ENCODE measurements at places on chromosomes 11 and 22.

DNA sequence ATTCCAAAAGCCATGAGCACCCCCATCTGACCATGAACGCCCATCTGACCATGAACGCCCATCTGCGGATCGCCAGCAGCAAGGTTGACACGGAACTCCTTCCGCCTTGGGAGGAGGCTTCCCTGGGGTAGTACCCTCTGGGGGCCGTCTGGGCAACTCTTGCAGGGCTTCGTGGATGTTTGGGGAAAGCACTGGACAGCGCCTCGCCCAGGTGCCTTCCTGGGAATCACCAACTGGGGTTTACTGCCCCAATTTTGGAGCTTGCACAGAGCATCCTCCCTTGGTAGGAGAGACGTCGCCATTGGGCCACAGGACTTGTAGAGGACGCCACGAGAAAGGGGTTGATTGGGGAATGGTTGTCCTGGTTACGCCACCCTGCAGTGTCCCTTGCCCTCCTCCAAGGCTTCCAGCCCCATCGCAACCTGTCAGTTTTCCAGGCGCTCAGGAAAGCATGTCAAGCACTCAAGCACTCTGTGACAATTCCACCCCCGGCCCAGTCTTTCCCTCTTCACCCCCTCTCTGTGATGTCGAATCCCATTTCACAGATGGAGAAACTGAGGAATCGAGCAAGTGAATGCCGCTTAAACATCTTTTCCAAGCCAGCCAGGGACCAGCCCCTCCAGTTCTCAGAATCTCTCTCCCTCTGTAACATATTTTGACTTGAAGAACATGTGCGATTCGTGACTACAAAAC is 914 bp upstream of the PRDM11 start:
- peak; percentile 39 for DNase-seq

- no peak for DNase-seq
Measured at GRCh38 chr22:50700387-50701075, 27.9 kb downstream of the SHANK3 start.

- no peak for DNase-seq
Measured at GRCh38 chr11:71991494-71991893, 7.2 kb upstream of the IL18BP start.

DNA sequence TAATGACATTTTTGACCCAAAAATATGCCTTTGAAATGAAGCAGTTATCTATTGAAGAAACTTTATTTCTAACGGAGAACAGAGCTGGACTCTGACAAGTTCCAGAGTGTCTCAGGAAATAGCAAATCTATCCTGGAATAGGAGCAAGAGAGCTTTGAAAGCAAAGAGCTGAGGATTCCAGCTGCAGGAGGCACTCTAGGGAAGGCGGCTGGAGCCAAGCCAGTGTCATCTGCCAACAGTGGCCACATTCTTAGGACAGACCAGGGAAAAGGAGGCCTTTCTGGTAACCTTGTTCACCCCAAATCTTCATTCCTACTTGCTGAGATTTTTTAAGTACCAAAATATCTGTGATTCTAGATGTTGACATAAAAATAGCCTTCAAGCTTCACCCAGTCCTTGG is 493.5 kb upstream of the B3GAT1 start:
- DNase-seq: no peak

DNA sequence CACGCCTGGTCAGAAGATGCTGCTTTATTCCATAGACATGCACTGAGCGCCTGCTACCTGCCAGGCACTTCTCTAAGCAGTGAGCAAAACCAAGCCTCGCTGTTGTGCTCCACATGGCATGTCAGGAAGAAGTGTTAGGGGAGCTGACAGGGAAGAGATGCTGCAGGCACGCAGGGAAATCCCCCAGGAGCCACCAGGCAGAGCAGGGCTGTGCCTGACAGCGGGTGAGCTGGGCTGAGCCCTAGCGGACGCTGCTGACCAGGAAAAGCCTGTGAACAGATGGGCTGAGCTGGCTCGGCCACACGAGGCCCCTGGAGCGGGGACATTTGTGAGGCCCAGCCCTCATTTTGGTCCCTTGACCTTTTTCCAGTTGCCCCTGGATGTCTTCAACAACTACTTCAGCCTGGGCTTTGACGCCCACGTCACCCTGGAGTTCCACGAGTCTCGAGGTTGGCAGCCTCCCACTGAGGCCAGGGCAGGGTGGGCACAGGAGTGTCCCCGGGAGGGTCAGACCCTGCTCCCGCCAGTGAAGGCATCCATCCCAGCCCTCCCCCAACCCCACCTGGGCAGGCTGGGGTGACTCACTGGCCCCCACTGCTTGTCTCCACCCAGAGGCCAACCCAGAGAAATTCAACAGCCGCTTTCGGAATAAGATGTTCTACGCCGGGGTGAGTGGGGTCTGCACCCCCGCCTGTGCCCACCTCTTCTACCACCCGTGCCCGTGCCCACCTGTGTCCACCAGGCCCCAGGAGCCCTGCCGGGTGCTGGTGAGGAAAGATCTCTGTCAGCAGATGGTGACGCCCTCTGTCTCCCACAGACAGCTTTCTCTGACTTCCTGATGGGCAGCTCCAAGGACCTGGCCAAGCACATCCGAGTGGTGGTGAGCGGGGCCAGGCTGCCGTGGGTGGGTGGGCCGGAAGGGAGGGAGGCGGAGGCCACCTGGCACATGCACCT is 7.4 kb upstream of the MDK start:
- no peak for DNase-seq

DNA sequence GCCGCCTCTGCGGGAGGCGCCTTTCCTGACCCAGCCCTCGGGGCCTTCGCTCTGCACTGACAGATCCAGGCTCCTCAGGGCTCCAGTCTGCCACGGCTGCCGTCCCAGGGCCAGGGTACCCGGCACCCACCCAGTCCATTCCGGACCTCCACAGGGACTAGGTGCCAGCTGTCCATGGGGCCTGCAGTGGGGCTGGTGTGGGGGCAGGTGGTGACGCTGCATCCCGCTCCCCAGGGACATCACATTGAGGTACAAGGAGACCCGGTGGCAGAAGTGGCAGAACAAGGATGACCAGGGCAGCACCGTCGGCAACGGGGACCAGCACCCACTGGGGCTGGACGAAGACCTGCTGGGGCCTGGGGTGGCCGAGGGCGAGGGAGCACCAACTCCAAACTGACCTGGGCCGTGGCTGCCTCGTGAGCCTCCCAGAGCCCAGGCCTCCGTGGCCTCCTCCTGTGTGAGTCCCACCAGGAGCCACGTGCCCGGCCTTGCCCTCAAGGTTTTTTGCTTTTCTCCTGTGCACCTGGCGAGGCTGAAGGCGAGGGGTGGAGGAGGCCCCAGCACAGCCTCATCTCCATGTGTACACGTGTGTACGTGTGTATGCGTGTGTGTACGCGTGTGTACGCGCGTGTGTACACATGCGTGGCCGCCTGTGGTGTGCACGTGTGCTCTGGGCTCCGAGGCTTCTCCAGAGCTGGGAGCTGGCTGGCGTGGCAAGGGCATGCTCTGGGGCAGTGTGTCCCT is 16.7 kb downstream of the RNH1 start:
- no peak for DNase-seq

DNA sequence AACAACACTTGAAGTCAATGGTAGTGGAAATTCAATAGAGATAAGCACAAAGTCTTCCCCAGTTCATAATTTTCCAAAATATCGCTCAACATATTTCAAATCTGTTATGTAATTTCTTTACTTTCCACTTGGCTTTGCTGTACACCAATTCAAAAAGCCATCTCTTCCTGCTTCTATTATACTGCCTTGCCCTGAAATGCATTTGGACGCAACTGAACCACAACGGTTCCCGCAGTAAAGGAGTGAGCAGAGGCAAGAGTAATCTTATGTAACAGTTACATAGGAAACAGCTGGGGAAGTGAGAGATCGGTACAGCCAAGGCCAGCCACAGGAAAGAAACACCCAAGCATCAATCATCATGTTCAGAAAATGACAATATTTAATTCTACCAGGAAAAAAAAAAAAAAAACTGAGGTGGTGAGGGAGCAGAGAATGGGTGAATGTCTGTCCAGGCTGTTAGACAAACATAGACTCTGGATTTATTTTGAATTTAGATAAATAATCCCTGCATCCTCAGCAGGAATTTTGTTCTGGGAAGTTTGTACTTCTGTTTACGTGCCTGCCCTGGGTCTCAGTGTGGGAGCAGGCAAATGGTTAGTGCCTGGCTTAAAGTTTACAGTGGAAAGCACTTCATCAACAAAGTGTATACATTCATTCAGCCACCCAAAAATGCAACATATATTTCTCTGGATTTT is 392.2 kb downstream of the ETS1 start:
- DNase-seq: peak; percentile 65

Data from fibroblast of upper back skin (primary cell).